SHP77 (cell line): ENCODE measurements at places on chromosomes 7 and 10.

GRCh38 chr10:89479771-89480446 lies 55.5 kb downstream of the SLC16A12 start:
- no peak for DNase-seq

DNA sequence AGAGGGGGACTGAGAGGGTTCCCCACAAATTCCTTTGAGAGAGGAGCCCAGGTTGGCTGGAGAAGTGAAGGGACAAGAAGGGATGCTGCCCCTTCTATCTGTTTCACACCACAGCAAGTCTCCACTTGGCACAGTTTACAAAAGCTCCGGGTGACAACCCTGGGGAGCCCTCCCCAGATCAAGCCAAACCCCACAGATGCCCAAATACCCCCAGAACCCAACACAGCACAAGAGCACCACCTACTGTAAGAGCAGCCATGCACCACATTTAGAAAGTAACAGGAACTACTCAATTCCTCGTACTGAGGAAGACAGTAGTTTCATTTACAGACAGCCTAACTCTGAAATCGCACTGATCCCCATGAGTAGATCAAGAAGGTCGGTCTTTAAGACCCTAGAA lies 67.8 kb upstream of the ATP6V0A4 start:
- no peak for DNase-seq

GRCh38 chr7:55641811-55642210 lies 69.5 kb upstream of the VOPP1 start:
- DNase-seq: no peak

- no peak for DNase-seq
Observed at GRCh38 chr7:105866102-105866801, 10.1 kb downstream of the ATXN7L1 start.

- DNase-seq: no peak
Observed at GRCh38 chr7:146096994-146097393, 19.6 kb upstream of the CNTNAP2 start.
